ENCODE measurements at places on chromosomes 5 and 9.

DNA sequence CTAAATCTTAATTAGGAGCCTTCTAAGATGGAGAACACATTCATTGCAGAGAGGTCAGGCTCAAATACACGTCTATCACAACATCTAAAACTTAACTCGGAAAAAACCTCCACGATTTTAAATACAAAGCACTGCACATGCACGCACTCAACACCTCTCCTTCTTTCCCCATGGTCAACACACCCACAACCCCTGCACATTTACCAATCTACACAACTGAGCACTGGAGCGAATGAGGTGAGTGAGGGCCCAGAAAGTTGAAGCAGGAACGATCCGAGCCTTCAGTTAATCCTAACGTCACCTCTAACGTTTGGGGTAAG, 278 bp upstream of the NIPSNAP3A start:
- DNase-seq: no peak

DNA sequence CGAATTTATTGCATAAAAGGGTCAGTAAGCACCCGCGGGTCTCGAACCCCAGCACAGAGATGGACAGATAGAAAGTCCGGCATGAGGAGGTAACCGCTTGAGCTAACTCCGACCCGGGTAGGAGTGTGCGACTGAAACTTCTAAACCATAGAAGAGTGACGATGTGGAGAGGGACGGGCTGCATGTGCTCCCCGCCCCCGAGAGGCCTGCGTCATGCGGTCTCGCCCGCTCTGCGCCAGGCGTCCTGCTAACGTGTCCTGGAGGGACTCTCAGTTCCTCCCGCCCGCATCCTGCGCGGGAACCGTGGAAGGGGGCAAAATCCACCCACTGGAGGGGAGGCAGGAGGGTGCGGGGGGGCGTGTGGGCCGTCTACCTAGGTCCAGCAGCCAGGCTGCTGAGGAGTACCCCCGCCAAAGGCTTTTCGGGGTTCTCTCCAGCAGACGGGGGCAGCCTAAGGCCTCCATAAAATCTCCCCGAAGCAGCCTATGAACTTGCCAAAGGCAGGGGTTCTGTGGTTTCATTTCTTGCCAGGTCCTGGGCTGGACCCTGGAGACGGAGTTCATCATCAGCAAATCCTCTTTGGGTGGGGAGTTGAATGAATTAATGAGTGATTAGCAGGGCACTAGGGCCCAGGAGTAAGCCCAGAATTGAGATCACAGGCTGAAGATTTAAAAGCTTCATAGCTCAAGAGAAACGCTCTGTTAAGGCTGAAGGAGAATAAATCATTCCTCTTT, 51.9 kb downstream of the TGFBI start:
- peak; percentile 78 for DNase-seq

GRCh38 chr5:146273109-146273508, 65.5 kb upstream of the POU4F3 start:
- no peak for DNase-seq

GRCh38 chr5:77718934-77719610, 57.1 kb downstream of the TBCA start:
- no peak for DNase-seq

DNA sequence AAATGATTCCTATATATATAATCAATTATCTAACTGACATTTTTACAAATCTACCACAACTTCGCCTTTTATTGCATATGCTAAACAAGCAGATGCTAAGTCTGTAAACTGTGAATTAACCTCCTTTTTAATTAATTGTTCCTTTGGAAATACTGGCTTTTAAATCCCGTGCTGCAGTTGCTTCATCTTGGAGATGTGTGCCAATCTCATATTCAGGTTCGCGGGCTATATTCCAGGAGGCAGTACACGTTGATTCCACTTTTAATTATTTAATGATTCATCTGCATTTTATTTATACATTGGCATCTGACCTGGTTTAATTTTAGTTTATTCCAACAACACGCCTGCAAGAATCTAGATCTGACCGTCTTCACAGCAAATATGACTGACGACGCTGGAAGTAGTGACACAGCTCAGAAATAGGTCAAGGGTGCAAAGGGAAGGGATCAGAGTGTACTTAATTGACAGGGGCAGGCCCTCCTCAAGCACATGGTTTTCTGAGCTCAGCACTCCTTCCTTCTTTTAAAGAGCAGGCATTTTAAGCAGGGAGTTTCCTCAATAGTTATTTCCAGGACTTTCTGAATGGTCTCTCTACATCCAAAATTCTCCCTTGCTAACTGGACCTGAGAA, 125.2 kb downstream of the GLIS3 start:
- no peak for DNase-seq

- peak; percentile 45 for DNase-seq
These were observed 24.3 kb upstream of the KCNIP1 start for GRCh38 chr5:170479484-170479883.

DNA sequence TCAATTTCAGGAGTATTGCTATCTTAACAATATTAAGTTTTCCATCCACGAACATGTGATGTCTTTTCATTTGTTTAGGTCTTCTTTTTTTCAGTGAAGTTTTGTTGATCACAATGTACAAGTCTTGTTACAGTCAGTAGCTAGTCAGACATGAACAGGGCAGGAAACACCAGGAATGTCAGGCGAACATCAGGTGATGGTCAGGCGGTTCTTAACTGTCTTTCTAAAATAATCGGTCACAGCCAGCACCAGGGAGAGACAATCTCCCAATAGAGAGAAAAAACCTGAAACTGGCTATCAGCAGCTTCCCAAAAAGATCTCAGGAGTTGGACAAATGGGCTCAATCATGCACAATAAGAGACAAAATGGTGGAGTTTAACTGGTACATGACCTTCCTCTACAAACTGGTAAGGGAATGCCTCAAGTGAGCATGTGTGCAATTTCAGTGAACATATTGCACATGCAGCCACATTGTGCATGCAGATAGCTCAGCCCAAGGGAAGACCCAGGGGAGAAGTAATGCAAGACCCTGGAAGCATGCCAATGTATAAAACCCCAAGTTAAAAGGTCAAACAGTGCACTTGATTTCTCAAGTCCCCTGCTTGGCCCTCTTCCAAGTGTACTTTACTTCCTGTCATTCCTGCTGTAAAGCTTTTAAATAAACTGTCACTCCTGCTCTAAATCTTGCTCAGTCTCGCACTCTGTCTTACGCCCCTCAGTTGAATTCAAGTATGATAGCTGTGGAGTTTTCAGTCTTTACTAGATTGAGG, 176.1 kb upstream of the RASEF start:
- DNase-seq: peak; percentile 97

GRCh38 chr5:38453921-38454320, 102.5 kb downstream of the LIFR start:
- DNase-seq: no peak

DNA sequence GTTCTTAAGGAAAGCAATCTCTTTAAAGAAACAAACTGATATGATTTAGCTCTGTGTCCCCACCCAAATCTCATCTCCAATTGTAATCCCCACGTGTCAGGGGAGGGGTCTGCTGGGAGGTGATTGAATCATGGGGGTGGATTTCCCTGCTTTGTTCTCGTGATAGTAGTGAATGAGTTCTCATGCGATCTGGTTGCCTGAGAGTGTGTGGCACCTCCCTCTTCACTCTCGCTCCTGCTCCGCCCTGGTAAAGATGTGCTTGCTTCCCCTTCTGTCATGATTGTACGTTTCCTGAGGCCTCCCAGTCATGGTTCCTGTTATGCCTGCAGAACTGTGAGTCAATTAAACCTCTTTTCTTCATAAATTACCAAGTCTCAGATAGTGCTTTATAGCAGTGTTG, 412.7 kb upstream of the SMC2 start:
- DNase-seq: no peak

DNA sequence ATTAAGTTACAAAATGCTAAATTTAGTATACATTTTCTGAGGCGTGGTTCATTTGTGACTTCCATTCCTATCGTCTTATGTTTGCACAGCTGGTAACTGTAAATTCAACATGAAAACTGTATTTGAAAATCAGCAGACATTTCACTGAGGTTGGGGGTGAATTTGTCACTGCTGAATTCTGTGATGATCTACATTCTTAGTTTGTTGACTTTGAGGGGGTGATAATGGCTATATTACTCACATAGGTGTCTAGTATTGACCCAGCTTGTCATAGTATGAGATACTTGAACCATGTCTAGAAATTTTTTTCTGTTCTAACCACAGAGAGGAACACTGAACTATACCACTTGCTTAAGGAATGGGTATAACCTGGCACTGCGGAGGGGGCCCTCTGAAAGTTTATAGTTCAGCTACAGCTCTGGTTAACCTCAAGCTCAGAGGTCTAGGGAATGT, 313.3 kb downstream of the PIK3R1 start:
- no peak for DNase-seq

GRCh38 chr5:172453206-172453985, 929 bp downstream of the SH3PXD2B start:
- no peak for DNase-seq

- DNase-seq: no peak
These were observed 176.4 kb downstream of the KIF4B start for GRCh38 chr5:155189981-155190380.

GRCh38 chr9:89750117-89750791, 145.4 kb downstream of the GADD45G start:
- no peak for DNase-seq

- peak; percentile 92 for DNase-seq
These were observed 18.7 kb downstream of the LCP2 start for GRCh38 chr5:170278611-170279458.

GRCh38 chr5:175745210-175745609, 87.3 kb downstream of the HRH2 start:
- DNase-seq: no peak

GRCh38 chr9:137162505-137163364, 7.1 kb downstream of the LRRC26 start:
- DNase-seq: no peak

- peak; percentile 9 for DNase-seq
These were observed at the start of gene FGFR4 for GRCh38 chr5:177086654-177087397. Gene FGFR4, plus strand, starts transcription at chr5:177086915. Its CDS starts 2,688 bp downstream, at chr5:177089603.

DNA sequence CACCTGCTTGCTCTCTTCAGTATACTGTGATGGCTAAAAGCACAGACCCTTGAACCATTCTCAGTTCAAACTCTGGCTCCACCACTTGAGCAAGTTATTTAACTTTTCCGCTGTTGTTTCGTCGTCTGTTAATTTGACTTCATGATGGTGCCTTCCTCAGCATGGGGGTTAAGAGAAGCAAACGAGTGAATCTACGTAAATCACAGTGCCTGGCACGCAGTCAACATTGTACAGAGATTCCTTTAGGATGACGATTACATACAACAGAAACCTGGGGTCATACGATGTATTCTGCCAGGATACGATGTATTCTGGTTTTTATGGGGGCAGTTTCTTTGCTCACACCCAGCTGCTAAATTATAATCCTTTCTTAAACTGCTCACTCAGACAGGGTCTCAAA, 515.6 kb downstream of the CCDC171 start:
- DNase-seq: no peak

DNA sequence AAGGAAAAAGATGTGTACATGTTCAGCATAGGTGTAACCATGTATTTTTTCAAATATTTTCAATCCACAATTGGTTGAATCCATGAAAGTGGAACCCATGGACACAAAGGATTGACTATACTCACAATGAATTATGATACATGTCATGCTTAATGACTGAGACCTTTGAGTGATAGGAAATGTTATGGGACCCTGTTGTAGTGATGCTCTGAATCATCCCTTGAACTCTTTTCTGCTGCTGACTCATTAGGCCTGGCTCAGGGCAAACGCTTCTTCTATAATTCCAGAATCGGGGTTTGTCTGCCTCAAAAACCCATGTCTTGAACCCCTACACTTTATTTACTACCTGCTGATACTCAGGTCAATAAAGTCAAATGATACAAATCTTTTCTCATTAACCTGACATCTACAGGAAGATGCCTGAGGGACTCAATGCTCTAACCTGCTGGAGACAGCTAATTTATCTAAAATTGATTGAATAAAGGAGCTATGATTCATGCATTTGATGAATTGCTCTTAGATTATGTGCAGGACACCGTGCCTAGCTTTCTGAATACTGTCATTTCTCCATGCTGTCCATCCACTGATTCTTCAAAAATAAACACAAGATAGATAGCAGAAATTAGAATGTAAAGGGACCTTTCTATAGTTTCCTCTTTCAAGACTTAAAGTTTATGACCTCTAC, 260.1 kb downstream of the PRELID2 start:
- DNase-seq: no peak

DNA sequence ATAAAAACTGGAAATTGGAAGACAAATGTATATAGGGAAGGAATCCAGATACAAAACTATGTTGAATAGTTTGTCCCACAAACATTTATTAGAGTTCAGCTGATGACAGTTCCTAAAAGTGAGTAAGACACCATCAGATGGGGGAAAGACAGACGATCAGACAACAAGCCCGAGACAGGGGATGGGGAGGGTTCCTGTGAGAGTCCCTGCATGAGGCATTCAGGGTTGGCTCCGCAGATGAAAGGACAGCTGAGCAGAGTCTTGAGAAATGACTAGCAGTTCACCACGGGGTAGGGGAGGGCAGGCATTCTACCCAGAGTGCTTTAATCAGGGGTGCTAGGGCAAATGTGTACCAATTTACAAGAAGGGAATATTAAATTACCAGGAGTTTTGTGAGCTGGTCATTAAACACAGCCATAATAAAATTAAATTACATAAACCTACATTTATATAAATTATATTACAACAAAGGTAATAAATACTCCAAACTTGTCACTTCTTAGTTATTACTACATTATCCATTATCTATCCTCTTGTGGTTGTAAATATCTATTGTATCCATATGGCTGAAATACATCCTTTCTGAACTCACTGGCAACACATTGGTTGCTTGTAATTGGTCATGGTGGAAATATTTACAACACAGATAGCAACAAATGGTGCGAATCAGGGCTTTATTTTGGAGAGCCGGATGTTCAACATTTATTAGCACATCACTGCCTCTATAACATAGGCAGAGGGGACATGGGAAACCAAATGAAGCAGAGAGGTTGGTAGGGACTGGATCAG, 27.8 kb downstream of the TNFSF15 start:
- no peak for DNase-seq

DNA sequence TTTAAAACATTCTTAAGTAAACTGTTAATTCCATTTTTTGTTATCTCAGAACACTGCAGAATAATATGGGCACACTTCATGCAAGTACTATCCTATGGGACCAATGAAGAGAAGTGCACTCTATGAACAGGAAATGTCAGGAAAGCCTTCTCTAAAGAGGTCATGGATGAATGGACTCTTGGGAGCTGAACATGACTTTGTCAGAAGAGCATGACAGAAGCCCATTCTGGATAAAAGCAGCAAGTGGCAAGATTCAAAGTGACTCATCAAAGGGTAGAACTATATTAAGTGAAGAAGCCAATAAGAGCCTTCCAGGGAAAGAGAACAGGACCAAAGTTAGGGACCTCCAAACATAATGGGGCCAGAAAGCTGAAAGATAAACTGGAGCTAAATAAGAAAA, 94.0 kb downstream of the RAPGEF6 start:
- no peak for DNase-seq
